ENCODE measurements at places on chromosomes 2 and 18. TPM values are rescaled to one million over a fixed set of nuclear protein-coding genes. Genes with fewer than 3 reads are reported as not detected.

DNA sequence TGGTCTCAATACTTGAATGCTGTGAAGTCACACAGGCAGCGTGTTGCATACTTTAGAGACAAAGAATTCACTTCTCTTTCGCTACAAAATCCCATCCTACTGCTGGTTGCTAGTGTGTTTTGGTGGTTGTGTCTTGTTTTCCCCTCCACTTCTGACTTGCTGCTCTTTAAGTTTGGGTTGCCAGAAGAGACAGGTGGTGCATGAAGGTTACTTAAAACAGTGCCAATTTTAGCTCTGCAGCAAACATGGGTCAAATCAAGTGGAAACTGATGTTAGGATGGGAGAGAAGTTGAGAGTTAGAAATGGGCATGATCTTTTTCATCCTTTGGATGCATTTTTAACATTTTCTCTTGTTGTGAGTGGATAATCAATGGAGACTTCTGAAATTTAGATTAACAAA is 136.2 kb upstream of the KCNH7 start:
- H3K27me3 ChIP-seq: no peaks in the 10 kb centered on the region
- H3K27ac ChIP-seq: no peak overlapping the region
- no peaks in the 10 kb centered on the region for H3K36me3 ChIP-seq
- DNase-seq: no peak
- H3K4me3 ChIP-seq: no peak overlapping the region

DNA sequence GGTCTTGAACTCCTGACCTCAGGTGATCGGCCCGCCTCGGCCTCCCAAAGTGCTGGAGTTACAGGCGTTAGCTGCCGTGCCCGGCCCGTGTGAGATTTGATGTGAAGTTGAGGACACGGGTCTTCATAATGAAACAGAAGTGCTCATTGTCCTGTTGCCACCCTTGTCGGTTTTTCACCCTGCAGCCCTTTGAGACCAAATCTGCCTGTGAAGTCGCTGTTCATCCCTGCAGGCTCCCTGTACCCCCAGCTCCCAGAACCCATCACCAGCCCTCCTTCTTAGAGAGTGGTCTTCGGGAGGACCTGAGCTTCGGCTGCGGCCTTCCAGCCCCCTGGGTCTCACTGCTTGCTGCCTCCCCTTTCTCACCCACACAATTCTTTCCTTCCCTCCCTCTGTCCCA is 325.2 kb downstream of the GBX2 start:
- no peaks in the 10 kb centered on the region for H3K4me1 ChIP-seq
- no peaks in the 10 kb centered on the region for H3K36me3 ChIP-seq
- peaks cover 4% of the 10 kb centered on the region for H3K27me3 ChIP-seq

GRCh38 chr2:101007415-101008345 is 5.6 kb downstream of the RPL31 start:
- peaks cover 68% of the 10 kb centered on the region for H3K36me3 ChIP-seq
- no peak overlapping the region for H3K4me3 ChIP-seq
- no peak for DNase-seq

GRCh38 chr2:46435796-46436360 is 43.5 kb upstream of the TMEM247 start:
- H3K27me3 ChIP-seq: no peaks in the 10 kb centered on the region
- no peak overlapping the region for H3K4me3 ChIP-seq
- no peak overlapping the region for H3K27ac ChIP-seq
- peaks cover 44% of the 10 kb centered on the region for H3K4me1 ChIP-seq

- peaks cover 5% of the 10 kb centered on the region for H3K27me3 ChIP-seq
- no peaks in the 10 kb centered on the region for H3K36me3 ChIP-seq
- H3K27ac ChIP-seq: no peak overlapping the region
- no peak for DNase-seq
- H3K4me1 ChIP-seq: no peaks in the 10 kb centered on the region
Observed at GRCh38 chr2:68283419-68283812, 31.1 kb upstream of the PPP3R1 start.

- no peaks in the 10 kb centered on the region for H3K27me3 ChIP-seq
- peak within 1 kb of the TSS; percentile 70 for H3K4me3 ChIP-seq
- no peaks in the 10 kb centered on the region for H3K4me1 ChIP-seq
- DNase-seq: peak; percentile 68
Observed at GRCh38 chr18:26133652-26134051, at the start of gene PSMA8. PSMA8 (plus strand) TSS chr18:26133869; CDS start chr18:26133966, 97 bp downstream.

SERPINB3 gene
- total RNA-seq: not detected

DNA sequence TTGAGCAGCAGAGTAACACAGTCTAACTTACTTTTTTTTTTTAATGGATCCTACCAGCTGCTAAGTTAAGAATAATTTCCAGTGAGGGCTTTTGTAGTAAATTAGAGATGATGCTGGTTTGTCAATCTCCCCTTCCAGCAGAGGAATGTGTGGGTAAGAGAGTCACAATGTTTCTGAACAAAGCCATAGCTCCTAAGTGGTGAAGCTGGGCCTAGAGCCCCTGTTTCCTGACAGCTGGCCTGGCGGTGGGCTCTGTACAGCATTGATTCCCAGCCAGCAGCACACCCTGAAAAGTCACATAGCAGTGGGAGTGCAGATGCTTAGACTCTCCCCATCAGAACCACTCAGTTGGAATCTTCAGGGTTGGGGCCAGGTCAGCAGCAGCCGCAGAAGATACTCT is 24.4 kb downstream of the CAPG start:
- H3K27me3 ChIP-seq: no peaks in the 10 kb centered on the region
- H3K4me3 ChIP-seq: no peak overlapping the region
- peaks cover 8% of the 10 kb centered on the region for H3K36me3 ChIP-seq

DNA sequence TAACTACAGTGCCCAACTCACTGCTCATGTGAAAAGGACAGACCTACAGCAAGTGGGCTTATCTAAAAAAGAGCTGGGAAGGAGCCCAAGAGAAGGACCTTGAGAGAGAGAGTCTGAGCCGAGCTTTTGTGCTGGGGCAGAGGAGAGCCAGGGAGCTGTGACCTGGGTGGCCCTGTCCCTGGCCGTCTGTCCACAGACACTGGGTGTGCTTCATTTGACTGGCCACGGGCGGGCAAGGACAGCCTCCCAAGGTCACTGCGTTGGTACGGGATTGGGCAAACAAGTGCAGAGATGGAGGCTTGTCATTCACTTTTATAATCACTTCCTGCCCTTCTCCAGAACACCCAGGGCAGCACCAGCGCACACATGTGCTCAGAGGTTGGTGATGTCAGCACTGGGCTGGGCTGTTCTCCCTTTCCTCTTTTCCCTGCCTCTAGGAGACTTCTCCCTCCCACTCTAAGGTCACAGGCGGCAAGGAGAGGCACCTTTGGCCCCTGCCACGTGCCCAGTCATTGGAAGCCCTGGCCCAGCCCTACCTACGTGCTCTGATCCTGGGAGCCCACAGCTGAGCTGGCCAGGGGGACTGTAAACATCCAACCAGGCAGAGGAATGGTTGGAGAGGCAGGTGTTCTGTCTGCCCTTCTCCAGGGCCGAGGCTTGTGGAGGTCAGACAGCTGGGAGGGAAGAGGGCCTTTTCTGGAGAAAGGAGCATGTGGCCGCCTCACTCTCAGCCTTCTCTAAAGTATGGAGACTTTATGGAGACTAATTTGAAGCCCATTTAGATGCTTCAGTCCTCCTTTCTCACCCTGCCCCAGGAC is 6.4 kb upstream of the PSD4 start:
- peak overlapping the region; percentile 61 for H3K4me3 ChIP-seq
- peak; percentile 74 for DNase-seq
- H3K27ac ChIP-seq: peak overlapping the region; percentile 99
- H3K27me3 ChIP-seq: no peaks in the 10 kb centered on the region

RNF152 gene
- 0.10 TPM for total RNA-seq

TBC1D8 gene
- total RNA-seq: 4.0 TPM

- H3K4me1 ChIP-seq: no peaks in the 10 kb centered on the region
- no peak for DNase-seq
- H3K27ac ChIP-seq: no peak overlapping the region
- H3K36me3 ChIP-seq: peaks cover 1% of the 10 kb centered on the region
- no peak overlapping the region for H3K4me3 ChIP-seq
Observed at GRCh38 chr18:9319333-9319732, 15.2 kb upstream of the TWSG1 start.

GRCh38 chr18:70256184-70256583 is 32.7 kb upstream of the SOCS6 start:
- no peaks in the 10 kb centered on the region for H3K36me3 ChIP-seq
- no peak for DNase-seq
- peaks cover 3% of the 10 kb centered on the region for H3K27me3 ChIP-seq
- no peak overlapping the region for H3K27ac ChIP-seq
- no peaks in the 10 kb centered on the region for H3K4me1 ChIP-seq

GRCh38 chr18:55821219-55821618 is 233.2 kb upstream of the TCF4 start:
- H3K27ac ChIP-seq: no peak overlapping the region
- no peak for DNase-seq
- no peak overlapping the region for H3K4me3 ChIP-seq
- H3K36me3 ChIP-seq: no peaks in the 10 kb centered on the region
- no peaks in the 10 kb centered on the region for H3K4me1 ChIP-seq
- H3K27me3 ChIP-seq: no peaks in the 10 kb centered on the region

HAAO gene
- total RNA-seq: 0.41 TPM

GRCh38 chr2:32849456-32850194 is 97.1 kb upstream of the LTBP1 start:
- H3K4me1 ChIP-seq: no peaks in the 10 kb centered on the region
- no peak for DNase-seq
- H3K27ac ChIP-seq: no peak overlapping the region

ASPRV1 gene
- total RNA-seq: 0.41 TPM

- H3K27ac ChIP-seq: no peak overlapping the region
- no peaks in the 10 kb centered on the region for H3K4me1 ChIP-seq
- peaks cover 55% of the 10 kb centered on the region for H3K27me3 ChIP-seq
- H3K36me3 ChIP-seq: no peaks in the 10 kb centered on the region
- H3K4me3 ChIP-seq: no peak overlapping the region
- no peak for DNase-seq
Observed at GRCh38 chr2:118815731-118816130, 31.7 kb downstream of the EN1 start.

DNA sequence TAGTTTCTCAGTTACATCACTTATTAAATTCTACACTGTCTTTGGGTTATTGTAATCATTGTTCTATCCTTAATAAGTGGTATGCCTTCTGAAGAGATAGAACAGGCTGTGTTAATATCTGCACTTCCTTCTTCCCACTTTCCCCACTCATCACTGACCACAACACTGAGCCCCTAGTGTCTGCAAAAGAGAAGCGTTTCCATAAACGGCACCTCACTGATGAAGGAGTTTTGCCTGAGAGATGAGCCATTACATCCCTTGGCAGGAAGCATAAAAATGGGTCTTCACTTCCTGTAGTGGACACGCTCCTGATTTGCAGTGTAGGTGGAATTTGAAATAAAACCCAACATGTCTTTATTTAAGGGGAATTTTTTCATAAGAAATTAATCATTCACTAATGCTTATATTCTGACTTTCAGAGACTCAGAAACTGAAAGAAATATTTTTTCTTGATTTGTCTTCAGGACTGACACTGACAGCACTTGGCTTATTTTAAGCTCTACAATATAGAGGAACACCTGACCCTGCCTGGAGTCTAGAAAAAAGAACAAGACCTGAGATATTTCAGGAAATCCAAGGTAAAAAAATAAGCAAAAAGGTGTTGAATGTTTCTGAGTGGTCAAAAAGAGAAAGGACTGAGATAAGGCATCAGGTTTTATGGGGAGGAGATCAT is 275.3 kb downstream of the RAD51AP2 start:
- no peak overlapping the region for H3K4me3 ChIP-seq
- no peak overlapping the region for H3K27ac ChIP-seq
- H3K36me3 ChIP-seq: no peaks in the 10 kb centered on the region
- no peaks in the 10 kb centered on the region for H3K27me3 ChIP-seq

GRCh38 chr2:143803936-143804335 is 674.7 kb downstream of the ARHGAP15 start:
- H3K4me1 ChIP-seq: peaks cover 10% of the 10 kb centered on the region
- H3K27ac ChIP-seq: no peak overlapping the region
- DNase-seq: no peak
- H3K36me3 ChIP-seq: no peaks in the 10 kb centered on the region
- no peak overlapping the region for H3K4me3 ChIP-seq

DNA sequence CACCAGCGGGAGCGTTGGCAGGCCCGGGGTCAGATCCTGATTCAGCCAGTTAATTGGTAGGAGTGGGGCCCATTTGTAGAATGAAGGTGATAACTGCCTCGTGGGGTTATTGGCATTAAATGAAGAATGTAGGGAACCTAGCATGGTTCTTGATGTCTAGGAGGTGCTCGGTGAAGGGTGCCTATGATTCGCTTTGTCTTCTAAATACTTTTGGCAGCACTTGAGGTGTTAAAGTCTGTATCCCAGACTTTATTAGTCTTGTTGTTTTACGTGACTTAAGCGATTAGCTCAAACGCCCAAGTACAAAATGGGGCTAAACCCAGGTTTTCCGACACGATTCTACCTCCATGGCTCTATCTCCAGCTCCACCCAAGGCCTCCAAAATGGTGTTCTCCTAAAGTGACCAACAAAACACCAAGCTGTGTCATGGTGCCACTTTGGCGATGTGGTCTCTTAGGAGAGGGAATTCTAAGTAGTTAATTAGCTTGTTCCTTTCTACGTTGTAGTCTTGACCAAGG is 980 bp upstream of the PPP4R1 start:
- H3K4me3 ChIP-seq: peak overlapping the region; percentile 69
- H3K27me3 ChIP-seq: no peaks in the 10 kb centered on the region
- DNase-seq: no peak
- H3K27ac ChIP-seq: peak overlapping the region; percentile 30

COL5A2 gene
- total RNA-seq: 4.7 TPM

DNA sequence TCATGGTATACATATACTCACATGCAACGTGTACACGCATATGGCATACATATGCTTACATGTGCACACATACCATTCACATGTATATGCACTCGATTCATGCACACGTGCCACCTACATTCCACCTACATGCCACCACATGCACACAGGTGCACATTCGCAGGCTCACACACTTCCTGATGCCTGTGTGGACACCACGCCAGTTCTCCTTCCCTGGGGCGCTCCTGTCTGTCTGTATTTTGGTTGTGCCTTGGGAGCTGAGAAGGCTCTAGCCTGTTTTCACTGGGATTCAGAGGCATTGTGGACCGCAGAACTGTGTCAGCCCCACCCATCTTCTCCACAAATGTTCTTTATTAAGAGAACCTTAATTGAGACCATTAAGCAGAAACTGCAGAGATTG is 96.6 kb upstream of the CTDP1 start:
- H3K4me1 ChIP-seq: no peaks in the 10 kb centered on the region
- no peak for DNase-seq
- no peak overlapping the region for H3K4me3 ChIP-seq
- H3K27ac ChIP-seq: no peak overlapping the region
- no peaks in the 10 kb centered on the region for H3K36me3 ChIP-seq
- no peaks in the 10 kb centered on the region for H3K27me3 ChIP-seq

GRCh38 chr2:240974771-240975572 is 23.4 kb upstream of the SNED1 start:
- H3K4me1 ChIP-seq: peaks cover 11% of the 10 kb centered on the region
- H3K36me3 ChIP-seq: no peaks in the 10 kb centered on the region
- peak overlapping the region; percentile 48 for H3K27ac ChIP-seq

DNA sequence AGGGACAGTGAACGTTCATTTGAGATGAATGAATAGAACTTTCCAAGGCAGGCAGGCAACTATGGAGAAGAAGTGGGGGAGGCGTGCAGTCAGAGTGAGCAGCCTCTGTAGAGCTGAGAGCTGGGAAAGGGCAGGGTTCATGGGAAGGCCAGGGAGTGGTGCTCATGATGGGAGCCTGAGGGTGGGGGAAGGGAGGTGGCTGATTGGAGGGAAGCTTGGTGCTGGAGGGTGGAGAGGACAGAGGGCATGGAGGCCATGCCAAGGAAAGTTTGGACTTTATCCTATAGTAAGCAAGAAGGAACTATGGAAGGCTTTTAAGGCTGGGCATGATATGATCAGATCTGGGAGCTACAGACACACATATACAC is 47.6 kb upstream of the LGALSL start:
- no peaks in the 10 kb centered on the region for H3K4me1 ChIP-seq
- H3K4me3 ChIP-seq: no peak overlapping the region
- no peaks in the 10 kb centered on the region for H3K27me3 ChIP-seq

C1QL2 gene
- not detected for total RNA-seq
